Occipital lobe (tissue), 3 donors: ENCODE measurements at places on chromosomes 5 and 9. TPM values are rescaled to one million over a fixed set of nuclear protein-coding genes. Genes with fewer than 3 reads are reported as not detected.

The FAM200C gene
- 37.6 TPM for total RNA-seq

The PRPF4 gene
- total RNA-seq = 23.7 TPM

GRCh38 chr9:124199474-124199873 is 58.3 kb upstream of the NEK6 start:
- no peak for DNase-seq

The LPAR1 gene
- total RNA-seq = 26.4 TPM

GRCh38 chr5:137507150-137507549 is 8.0 kb upstream of the SPOCK1 start:
- DNase-seq = no peak

DNA sequence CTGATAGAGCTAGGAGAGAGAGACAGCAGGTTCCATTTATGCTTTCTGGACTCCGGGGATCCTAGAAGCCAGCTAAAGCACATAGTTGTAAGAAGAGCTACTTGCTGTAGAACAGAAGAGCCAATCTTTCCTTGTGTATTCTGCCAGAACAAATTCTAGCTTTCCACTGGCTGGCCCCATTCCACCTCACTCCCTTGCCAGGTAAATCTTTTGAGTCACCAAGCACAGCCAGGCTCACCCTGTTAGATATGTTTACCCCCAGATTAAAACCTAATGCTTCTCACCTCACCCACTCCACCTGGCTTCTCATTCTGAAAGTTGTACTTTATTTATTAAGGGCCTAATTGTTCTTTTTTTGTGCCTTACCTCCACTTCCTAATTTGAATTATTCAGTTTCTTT is 48.9 kb upstream of the CHD1 start:
- DNase-seq = no peak

The MCCC2 gene
- 20.7 TPM for total RNA-seq

The C5orf24 gene
- 105 TPM for total RNA-seq

The IL33 gene
- total RNA-seq = 20.7 TPM

GRCh38 chr5:76522103-76522935 is 100.9 kb downstream of the F2RL2 start:
- DNase-seq = no peak

- no peak for DNase-seq
Observed at GRCh38 chr5:59341760-59342159, 551.8 kb downstream of the PDE4D start.

DNA sequence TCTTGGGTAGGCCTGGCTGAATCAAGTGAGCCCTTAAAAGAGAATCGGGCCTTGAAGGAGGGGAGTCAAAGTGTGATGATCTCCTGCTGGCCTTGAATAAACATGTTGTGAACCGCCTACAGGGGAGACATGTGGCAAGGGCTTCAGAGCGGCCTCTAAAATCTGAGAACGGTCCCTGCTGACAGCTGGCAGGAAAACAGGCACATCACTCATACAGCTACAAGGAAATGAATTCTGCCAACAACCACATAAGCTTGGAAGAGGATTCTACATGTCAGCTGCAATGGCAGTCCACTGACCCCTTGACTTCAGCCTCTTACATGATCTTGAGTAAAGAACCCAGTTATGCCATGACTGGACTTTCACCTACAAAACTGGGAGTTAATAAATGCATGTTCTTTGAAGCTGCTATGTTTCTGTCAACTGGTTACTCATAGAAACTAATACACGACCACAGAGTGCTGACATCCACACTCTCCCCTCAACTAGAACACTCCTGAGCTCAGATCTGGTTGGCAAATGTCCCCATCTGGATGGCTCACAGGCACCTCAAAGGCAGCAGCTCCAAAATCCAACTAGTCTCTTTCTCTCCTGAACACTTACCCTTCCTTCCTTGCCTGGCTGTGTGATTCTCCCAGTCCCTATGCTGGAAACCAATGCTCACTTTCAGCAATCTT is 333.1 kb downstream of the ASTN2 start:
- no peak for DNase-seq

- no peak for DNase-seq
Observed at GRCh38 chr5:24368115-24368514, 276.7 kb downstream of the CDH10 start.

The ARSI gene
- 0.31 TPM for total RNA-seq

DNA sequence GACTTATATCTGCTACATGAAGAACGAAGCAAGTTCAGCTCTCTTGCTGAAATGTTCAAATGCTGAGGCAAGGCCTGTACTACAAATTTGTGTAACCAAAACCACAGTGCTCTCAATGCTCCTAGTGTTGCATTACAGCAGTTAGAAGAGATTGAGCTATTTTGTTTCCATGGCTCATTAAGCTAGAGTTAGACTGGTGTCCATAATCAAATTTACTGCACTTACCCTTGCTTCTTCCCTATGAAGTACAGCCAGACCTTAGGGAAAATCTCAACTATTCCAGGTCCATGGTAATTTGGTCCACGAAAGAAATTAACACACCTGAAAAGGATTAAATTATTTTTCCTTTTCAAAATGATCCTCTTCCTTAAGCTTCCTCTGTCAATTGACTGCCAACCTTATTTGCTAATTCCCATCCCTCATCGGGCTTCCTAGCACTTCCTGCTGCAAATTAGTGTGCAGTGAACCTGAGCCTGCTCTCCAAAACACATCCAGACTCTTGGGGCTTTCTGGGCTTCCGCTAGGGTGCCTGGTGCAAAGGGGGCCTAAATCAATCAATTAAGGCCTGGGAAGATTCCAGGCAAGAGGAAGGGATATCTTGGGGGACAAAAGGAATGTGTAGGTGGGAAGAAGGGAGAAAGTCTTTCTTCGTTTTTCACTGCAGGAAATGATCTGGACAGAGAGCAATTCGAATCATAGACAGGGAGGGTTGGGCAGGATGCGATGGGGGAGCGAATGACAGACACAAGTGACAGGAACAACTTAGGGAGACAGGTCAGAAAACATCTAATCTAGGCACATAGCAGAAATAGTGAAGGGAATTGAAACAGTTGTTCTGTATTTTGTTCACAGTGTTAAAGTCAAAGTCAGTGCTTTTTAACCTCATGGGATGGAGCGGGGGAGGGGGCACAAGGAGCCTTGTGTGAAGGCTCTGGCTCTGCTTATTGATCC is 542.4 kb downstream of the RAB3C start:
- no peak for DNase-seq

The NTRK2 gene
- total RNA-seq = 266 TPM

GRCh38 chr5:125336401-125336800 is 590.0 kb upstream of the ZNF608 start:
- no peak for DNase-seq

GRCh38 chr9:17731308-17731707 is 152.4 kb downstream of the SH3GL2 start:
- no peak for DNase-seq

- no peak for DNase-seq
Observed at GRCh38 chr5:72633041-72633445, 125.8 kb upstream of the ZNF366 start.

GRCh38 chr5:65742565-65743231 is 20.7 kb downstream of the NLN start:
- no peak for DNase-seq

The TPPP gene
- total RNA-seq = 16.2 TPM

DNA sequence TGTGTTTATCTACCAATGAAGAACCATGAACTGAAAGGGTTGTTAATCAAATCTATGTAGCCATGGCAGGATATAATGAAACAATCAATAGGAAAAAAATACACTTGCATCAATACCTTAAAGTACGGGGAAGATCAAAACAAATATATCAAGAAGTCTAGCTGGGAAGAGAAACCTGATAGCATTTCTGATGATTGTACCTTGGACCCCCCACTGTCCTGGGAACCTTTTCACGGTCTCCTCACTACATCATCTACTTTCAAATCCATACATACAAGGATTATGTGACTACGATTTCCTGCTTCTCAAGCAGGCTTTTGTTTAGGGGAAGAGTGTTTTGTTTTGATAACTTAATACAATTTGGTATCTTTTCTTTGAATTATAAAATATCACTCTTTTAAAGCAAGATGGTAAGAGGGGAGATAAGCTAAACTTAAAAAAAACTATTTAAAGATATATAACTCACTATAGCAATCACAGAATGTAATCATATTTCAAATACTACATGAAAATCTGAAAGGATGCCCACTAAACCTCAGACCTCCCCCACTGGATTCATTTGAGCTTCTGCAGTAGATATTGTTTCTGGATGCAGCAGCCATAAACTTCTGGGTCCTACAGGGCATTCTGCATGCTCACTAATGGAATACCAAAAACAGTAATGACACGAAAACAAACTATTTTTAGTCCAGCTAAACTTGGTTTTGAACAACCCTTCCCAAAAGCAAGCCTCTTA is 8.0 kb downstream of the EBF1 start:
- no peak for DNase-seq

The SPATA31A7 gene
- not detected for total RNA-seq

GRCh38 chr5:90131383-90132133 is 278.0 kb downstream of the CETN3 start:
- DNase-seq = no peak

The PCDHA12 gene
- 19.8 TPM for total RNA-seq

- no peak for DNase-seq
Observed at GRCh38 chr5:12419075-12419474, 514.8 kb upstream of the CTNND2 start.

GRCh38 chr9:133584167-133584558 is 25.0 kb downstream of the FAM163B start:
- no peak for DNase-seq

GRCh38 chr9:7304627-7304995 is 495.0 kb downstream of the DMAC1 start:
- no peak for DNase-seq
